ENCODE measurements at places on chromosomes 2 and 18. TPM values are rescaled to one million over a fixed set of nuclear protein-coding genes. Genes with fewer than 3 reads are reported as not detected.

Gene CCDC74B
- 1.3 TPM for total RNA-seq

DNA sequence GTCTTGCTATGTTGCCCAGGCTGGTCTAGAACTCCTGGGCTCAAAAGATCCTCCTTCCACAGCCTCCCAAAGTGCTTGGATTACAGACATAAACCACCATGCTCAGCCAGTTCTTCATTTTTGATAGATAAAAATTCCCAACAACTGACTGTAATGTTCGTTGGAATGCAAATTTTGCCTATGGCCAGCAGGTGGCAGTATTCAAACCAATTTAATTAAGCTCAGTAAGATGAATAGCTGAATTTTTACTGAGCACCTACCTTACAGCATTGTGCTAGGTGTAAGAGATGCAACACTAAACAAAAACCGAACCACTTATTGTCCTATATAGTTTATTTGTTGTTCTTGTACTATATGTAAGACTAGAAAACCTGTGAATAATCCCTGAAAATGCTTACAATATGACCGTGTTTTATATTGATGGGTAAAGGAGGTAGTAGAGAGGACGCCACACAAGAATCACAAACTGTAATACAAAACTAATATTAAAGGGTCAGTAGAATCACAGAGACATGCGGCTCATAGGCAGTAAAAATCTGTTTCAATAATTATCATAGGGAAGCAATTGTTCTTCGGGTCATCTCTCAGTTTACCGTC lies 8.2 kb upstream of the TMEM182 start:
- peak; percentile 42 for ATAC-seq

GRCh38 chr18:37179384-37179783 lies 350.5 kb downstream of the KIAA1328 start:
- ATAC-seq: no peak

DNA sequence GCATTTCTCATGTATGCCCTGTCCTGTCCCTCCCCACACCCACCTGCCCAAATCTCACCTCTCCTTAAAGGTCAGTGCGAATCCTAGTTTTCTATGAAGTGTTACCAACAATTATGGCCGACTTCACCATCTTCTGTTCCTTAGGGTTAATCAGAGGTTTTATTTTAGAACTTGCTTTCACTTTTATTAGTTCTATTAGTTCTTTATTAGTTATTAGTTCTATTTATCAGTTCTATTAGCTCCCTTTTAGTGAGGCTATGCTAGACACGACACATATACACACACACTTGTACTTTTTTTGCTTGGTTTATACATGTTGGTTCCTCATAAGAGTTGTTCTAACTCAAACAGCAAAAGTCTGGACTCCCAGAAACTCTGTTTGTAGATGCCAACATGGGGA lies 176.8 kb upstream of the MSH6 start:
- ATAC-seq: no peak

Gene CCDC141
- 1.9 TPM for total RNA-seq

Gene ALK
- total RNA-seq: not detected

GRCh38 chr2:10209406-10209935 lies 86.9 kb downstream of the RRM2 start:
- ATAC-seq: no peak
